ENCODE measurements at places on chromosomes 12 and 14. TPM values are rescaled to one million over a fixed set of nuclear protein-coding genes. Genes with fewer than 3 reads are reported as not detected.

SLCO1B3 gene
- not detected for total RNA-seq

DNA sequence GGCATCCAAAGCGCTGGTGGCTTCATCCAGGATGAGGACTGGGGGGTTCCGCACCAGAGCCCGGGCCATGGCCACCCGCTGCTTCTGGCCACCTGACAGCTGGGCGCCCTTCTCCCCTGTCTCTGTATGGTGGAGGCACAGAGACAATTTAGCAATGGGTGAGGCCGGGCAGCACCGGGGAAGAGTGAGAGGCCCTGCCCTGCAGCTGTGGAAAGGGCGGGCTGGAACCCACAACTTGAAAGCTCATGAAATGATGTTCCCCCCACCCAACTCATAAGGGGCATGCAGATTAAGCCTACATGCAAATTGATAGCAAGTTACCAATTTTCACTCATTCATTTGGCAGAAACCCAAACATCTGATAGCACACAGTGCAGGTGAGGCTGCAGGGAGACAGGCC lies 34.1 kb downstream of the ABCB9 start:
- H3K4me1 ChIP-seq: no peaks in the 10 kb centered on the region
- H3K4me3 ChIP-seq: no peak overlapping the region
- no peaks in the 10 kb centered on the region for H3K36me3 ChIP-seq
- DNase-seq: no peak
- H3K27me3 ChIP-seq: no peaks in the 10 kb centered on the region
- no peak overlapping the region for H3K27ac ChIP-seq

GRCh38 chr14:64612971-64613666 lies 63.4 kb downstream of the PPP1R36 start:
- H3K4me3 ChIP-seq: no peak overlapping the region
- H3K27me3 ChIP-seq: no peaks in the 10 kb centered on the region
- no peak for DNase-seq
- no peak overlapping the region for H3K27ac ChIP-seq
- no peaks in the 10 kb centered on the region for H3K4me1 ChIP-seq

ASIC1 gene
- total RNA-seq: 3.7 TPM

EDDM3A gene
- total RNA-seq: not detected

PSMB11 gene
- total RNA-seq: not detected

DNA sequence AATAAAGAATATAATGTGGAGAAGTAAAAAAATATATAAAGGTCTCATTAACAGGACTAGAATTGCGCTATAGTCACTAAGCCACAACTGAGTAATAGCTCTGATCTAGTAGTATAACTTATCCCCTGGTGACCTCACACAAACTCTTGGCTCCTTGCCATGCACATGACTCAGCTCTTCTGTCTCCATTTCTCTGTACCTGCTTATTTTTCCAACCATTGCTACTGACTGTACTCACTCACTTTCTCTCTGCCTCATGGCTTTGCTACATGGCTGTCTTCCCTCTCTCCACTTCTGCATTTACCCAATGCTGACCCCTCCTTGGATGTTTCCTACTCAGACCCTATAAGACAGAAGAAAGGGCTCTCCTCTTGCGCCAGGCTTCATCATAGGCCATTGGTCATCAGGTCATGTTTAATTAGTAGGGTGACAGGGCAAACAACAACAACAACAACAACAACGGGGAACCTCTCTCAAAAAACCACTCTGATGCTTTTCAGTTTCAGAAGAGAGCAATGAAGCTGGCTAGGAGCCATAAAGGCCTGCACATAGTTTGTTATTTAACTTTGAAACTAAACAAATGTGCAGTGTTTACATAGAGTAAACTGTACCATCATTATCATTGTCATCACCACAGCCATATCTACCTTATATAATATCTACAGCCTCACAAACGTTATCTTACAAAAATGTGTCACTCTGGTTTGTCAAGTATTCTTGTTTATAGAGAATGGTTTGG lies 25.6 kb upstream of the KRAS start:
- H3K4me1 ChIP-seq: peaks cover 29% of the 10 kb centered on the region
- peak overlapping the region; percentile 14 for H3K27ac ChIP-seq
- H3K27me3 ChIP-seq: no peaks in the 10 kb centered on the region
- peak; percentile 90 for DNase-seq

USP30 gene
- total RNA-seq: 11.5 TPM

AKAP3 gene
- 2.1 TPM for total RNA-seq

- no peaks in the 10 kb centered on the region for H3K36me3 ChIP-seq
- peak; percentile 20 for DNase-seq
- H3K4me3 ChIP-seq: peak overlapping the region; percentile 73
- peaks cover 55% of the 10 kb centered on the region for H3K27me3 ChIP-seq
These were observed 376 bp downstream of the INSM2 start for GRCh38 chr14:35534208-35534872.

SCNN1A gene
- 0.67 TPM for total RNA-seq

GRCh38 chr14:75495399-75495798 lies 26.9 kb upstream of the BATF start:
- H3K27ac ChIP-seq: no peak overlapping the region
- H3K27me3 ChIP-seq: no peaks in the 10 kb centered on the region
- H3K4me3 ChIP-seq: no peak overlapping the region
- no peaks in the 10 kb centered on the region for H3K36me3 ChIP-seq
- H3K4me1 ChIP-seq: peaks cover 30% of the 10 kb centered on the region

CCDC198 gene
- total RNA-seq: not detected

DNA sequence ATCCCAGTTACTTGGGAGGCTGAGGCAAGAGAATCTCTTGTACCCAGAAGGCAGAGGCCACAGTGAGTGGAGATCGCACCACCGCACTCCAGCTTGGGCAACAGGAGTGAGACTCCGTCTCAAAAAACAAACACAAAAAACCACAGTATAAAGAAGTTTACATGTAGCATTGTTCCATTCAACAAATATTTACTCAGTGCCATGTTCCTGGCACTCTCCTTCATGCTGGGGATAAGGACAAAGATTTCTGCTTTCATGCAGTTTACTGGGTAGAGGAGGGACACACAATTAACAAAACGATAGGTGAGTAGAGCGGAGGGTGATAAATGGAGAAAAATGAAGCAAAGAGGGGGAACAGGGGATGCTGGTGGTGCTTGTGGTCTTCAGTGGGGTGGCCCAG lies 68.2 kb upstream of the OVCH1 start:
- no peak for DNase-seq
- no peak overlapping the region for H3K27ac ChIP-seq
- peaks cover 21% of the 10 kb centered on the region for H3K27me3 ChIP-seq
- no peaks in the 10 kb centered on the region for H3K36me3 ChIP-seq
- H3K4me1 ChIP-seq: no peaks in the 10 kb centered on the region
- no peak overlapping the region for H3K4me3 ChIP-seq

- H3K27ac ChIP-seq: no peak overlapping the region
- no peaks in the 10 kb centered on the region for H3K27me3 ChIP-seq
- no peaks in the 10 kb centered on the region for H3K36me3 ChIP-seq
- H3K4me3 ChIP-seq: no peak overlapping the region
These were observed 60.2 kb upstream of the MDM1 start for GRCh38 chr12:68392376-68392775.

- H3K36me3 ChIP-seq: no peaks in the 10 kb centered on the region
- no peaks in the 10 kb centered on the region for H3K4me1 ChIP-seq
- DNase-seq: no peak
- H3K27me3 ChIP-seq: no peaks in the 10 kb centered on the region
These were observed 66.0 kb upstream of the TRIM9 start for GRCh38 chr14:51160871-51161270.

KITLG gene
- total RNA-seq: 0.07 TPM

GRCh38 chr14:61104358-61104757 lies 123.3 kb downstream of the SLC38A6 start:
- H3K4me3 ChIP-seq: no peak overlapping the region
- H3K27me3 ChIP-seq: no peaks in the 10 kb centered on the region
- no peaks in the 10 kb centered on the region for H3K36me3 ChIP-seq
- H3K27ac ChIP-seq: no peak overlapping the region

DNA sequence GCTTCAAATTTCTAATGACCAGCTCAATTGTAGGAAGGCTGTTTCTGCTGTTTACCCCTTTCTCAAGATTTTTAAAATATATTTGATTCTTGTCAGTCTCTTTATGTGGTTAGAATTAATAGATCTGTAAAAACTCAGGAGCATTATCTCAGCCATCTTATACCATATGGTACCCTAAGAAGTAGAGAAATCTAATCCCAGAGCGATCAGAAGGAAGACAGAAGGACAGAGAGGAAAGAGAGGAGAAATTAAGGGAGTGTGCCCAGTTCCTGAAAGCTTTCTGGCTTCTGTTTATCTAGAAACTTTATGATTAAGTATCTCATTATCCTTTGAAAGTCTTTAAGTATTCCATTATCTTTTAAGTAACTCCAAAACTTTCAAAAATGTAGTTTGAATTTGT lies 152.1 kb upstream of the NAV3 start:
- no peaks in the 10 kb centered on the region for H3K36me3 ChIP-seq
- no peaks in the 10 kb centered on the region for H3K27me3 ChIP-seq
- no peak overlapping the region for H3K4me3 ChIP-seq
- no peaks in the 10 kb centered on the region for H3K4me1 ChIP-seq

CEP128 gene
- 16.4 TPM for total RNA-seq

PMEL gene
- total RNA-seq: 1.5 TPM

TMPRSS12 gene
- total RNA-seq: not detected

GARIN6 gene
- not detected for total RNA-seq

CMTM5 gene
- not detected for total RNA-seq

DNA sequence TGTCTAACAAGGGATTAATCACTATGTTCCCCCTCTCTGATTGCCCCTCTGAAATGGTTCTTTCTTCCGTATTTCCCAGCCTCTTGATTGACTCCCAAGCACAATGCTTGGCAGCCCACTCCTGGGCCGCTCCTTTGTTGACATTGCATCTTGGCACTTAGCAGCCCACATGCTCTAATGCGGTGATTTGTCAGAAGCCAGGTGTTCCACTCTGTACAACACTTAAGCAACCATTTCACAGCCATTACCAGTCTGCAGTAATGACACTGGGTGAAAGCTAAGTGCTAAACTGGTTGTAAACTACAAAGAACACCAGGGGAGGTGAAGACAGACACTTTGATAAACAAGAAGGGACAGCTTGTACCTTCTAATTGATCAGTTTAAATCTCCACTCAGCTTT lies 353.5 kb downstream of the TMEM132D start:
- no peak overlapping the region for H3K27ac ChIP-seq
- H3K36me3 ChIP-seq: no peaks in the 10 kb centered on the region

IAPP gene
- total RNA-seq: not detected

DNA sequence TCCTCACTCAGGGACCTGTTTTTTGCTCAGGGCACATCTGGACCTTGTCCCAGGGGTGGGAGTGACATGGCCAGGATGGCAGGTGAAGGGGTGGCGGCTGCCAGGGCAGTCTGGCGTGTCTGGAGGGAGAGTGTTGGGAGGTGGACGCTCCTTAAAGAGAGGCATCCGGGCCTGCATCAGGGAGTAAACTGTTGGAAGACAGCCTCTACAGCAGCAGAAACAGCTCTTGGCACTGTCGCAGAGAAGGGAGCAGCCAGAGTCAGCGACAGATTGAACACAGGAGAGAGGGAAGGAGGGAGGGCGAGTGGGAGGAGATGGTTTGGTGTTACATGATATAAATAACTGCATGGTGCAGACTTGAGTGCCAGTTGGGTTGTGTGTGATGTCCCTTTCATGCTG lies 52.8 kb downstream of the IGF1 start:
- no peak overlapping the region for H3K4me3 ChIP-seq
- no peak for DNase-seq
- no peak overlapping the region for H3K27ac ChIP-seq
- H3K4me1 ChIP-seq: no peaks in the 10 kb centered on the region
- H3K27me3 ChIP-seq: peaks cover 8% of the 10 kb centered on the region

VRTN gene
- total RNA-seq: not detected

DNA sequence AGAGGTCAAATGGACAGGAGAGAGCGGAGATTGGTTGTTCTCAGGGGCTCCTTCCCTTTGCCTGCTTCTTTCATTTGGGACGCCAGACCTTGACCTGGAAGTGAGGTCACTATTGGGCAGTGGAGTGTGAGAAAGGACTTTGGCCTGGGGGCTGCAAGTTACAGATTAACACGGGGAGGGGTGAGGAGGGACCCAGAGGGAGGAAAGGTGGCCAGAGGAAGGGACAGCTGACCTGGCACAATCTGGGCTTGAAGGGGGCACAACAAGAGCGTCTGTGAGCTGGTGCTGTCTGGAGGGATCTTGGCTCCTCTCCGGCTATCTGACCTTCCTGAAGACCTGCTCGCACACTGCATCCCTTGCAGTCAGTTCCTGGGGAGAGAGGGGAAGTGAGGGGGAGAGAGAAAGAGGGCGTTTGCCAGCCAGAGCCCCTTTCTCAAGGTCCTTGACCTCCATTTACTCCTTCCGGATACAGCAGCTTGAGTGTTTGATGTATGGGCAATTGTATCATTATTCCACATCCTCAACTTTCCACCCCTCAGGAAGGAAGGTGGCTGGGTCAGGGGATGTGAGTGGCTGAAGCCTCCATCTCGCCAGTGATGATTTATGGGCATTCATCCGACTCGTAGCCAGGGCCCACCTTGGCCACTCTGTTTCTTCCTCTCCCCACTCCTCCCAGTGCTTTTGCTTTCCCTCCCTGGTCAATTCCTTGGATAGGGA lies 4.7 kb downstream of the RBP5 start:
- no peak overlapping the region for H3K4me3 ChIP-seq
- no peaks in the 10 kb centered on the region for H3K27me3 ChIP-seq
- H3K36me3 ChIP-seq: no peaks in the 10 kb centered on the region
- peaks cover 2% of the 10 kb centered on the region for H3K4me1 ChIP-seq

DNA sequence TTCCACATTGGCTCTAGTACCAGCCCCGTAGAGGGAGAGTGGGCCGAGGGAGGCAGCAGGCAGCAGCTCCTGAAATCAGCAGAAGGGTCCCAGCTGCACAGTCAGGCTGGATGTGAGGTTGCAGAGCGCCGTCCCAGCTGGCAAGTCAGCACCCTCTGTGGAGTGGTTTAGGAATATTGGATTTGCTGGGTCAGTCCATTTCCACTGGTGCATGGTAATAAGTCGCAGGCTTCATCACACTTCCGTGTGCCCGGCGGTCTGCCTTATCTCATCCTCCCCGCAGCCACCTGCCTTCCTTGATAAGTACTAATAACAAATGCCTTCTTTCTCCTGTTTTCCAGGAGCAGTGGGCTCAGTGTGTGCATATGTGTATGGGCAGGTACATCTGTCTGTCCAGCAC lies 112.9 kb downstream of the TSPAN9 start:
- H3K4me1 ChIP-seq: peaks cover 7% of the 10 kb centered on the region
- H3K4me3 ChIP-seq: no peak overlapping the region
- no peak overlapping the region for H3K27ac ChIP-seq
- DNase-seq: no peak
- no peaks in the 10 kb centered on the region for H3K36me3 ChIP-seq
- H3K27me3 ChIP-seq: peaks cover 4% of the 10 kb centered on the region

ADGRD1 gene
- total RNA-seq: not detected

PAX9 gene
- total RNA-seq: not detected

RD3L gene
- total RNA-seq: not detected

AREL1 gene
- total RNA-seq: 29.5 TPM
